ENCODE measurements at places on chromosomes 12 and 14.

- DNase-seq = no peak
These were observed 129.4 kb upstream of the SRRM4 start for GRCh38 chr12:118851891-118852290.

GRCh38 chr14:103288076-103288766 is 45.8 kb upstream of the EIF5 start:
- DNase-seq = no peak

- DNase-seq = no peak
These were observed 33.8 kb downstream of the DMAC2L start for GRCh38 chr14:50345846-50346422.

DNA sequence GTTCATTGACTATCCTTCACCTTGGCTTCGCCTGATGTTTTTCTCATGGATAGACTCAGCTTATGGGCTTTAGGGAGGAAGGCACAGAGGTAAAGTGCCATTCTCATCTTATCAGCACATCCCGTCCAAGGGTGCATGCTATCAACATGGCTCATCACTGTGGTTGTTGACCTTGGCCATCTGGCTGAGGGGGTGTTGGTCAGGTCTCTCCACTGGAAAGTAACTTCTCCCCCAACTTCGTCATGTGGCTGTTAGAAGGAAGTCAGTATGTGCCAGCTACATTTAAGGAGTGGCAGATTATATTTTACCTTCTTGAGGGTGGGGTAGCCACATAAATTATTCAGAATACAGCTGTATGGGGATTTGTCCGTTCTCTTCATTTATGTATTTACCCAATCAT is 68.9 kb downstream of the EML1 start:
- no peak for DNase-seq

GRCh38 chr12:68267892-68268396 is 14.5 kb upstream of the IL22 start:
- peak; percentile 55 for DNase-seq

DNA sequence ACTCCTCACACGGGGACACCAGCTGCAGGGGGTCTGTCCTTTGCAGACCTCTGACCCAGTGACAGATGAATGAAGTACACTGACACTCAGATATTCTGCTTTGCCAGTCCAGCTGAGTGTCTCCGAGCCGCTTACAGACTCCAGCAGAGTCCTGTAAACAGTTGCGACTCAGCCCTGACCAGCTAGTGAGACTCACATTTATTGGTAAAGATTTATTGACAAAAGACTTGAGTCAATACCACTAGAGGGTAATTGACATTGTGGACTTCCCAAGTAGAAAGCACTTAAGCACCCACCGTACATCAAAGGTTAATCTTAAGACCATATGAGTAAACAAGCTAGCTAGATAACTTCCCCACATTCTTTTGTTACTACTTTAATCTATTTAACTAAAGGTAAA is 9.8 kb upstream of the FKBP4 start:
- DNase-seq = no peak

- no peak for DNase-seq
These were observed 123.5 kb downstream of the TTC8 start for GRCh38 chr14:88947646-88948598.

DNA sequence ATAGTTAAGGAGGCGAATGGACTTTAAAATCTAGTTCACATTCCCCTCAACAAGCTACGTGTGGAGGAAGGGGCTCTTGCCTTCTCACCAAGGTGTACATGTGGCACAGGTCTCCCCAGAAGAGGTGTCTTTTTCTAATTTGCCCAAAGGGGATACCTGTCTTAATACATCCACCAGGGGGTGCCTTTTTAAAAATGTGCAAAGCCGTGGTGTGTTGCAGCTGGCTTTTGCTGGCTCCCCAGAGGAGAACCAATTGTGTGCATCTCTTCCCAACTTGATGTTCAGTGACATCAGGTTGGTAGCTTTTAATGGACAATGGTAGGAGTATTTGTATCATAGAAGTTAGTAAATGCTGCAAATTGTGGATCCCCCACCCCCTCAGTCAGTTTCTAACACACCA is 33.8 kb downstream of the CREBL2 start:
- no peak for DNase-seq

DNA sequence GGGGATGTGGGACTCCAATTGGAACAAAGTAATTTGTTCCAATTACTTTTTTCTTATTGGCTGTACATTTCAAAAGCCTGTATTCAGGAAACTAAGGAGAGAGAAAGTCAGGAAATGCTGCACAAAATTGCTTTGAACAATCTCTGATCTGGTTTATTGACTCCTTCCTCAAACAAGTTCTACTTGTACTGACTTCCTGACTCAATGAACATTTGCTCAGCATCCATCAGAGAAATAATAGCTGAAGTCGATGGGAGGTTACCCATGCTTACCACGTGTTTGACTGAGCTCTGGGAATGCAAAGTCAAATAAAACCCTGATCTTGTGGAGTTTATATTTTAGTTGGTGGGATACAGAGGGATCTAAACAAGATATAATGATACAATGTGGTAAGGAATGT is 15.4 kb upstream of the C12orf75 start:
- no peak for DNase-seq

- DNase-seq = no peak
These were observed 1.4 kb upstream of the PHC1 start for GRCh38 chr12:8912914-8913313.

DNA sequence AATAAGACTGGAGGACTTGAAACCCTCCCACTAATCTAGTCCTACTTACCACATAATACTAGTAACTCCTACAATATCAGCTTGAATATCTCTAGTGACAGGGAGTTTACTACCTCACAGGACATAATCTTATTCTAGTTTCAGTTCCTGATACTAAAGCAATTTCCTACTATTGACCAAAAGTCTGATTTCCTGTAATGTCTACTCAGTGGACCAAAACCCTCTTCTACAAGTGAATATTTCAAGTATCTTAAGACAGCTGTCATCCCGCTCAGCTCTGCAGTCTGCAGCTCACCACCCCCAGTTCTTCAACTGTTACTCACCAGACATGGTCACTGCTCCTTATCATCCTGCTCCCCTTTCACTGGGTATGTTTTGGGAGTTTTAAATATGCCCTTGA is 70.8 kb upstream of the TMCC3 start:
- DNase-seq = no peak
